ENCODE measurements at places on chromosomes 2 and 18.

GRCh38 chr18:29749704-29750103 is 1292.8 kb downstream of the DSC3 start:
- no peak for DNase-seq

DNA sequence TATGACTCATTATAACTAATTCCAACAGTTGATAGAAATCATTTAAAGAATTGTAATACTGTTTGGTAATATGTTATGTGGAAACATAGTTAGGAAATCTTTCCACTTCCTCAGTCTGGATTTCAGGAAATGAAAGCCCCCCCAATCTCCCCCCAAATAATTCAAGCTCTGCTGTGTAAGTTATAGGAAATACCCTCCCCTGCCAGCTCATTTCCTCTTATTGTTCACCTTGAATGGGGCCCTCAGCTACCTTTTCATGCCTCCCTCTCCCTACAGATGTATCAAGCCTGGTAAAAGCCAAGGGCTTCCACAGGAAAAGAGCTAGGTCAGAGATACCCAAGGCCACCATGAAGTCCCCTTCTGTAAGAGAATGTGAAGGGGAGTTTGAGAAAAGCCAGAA is 155.5 kb downstream of the CNTNAP5 start:
- DNase-seq, result no peak

GRCh38 chr2:173647681-173648311 is 293.1 kb downstream of the CDCA7 start:
- DNase-seq, result no peak

GRCh38 chr2:54143780-54144179 is 28.4 kb downstream of the ACYP2 start:
- DNase-seq, result no peak

Measured in left renal cortex interstitium (tissue), 4 donors.